Activated CD8-positive, alpha-beta memory T cell treated with anti-CD3 and anti-CD28 coated beads for 1 hour (primary cell): ENCODE measurements at places on chromosomes 5 and 9.

GRCh38 chr5:51651476-51651875, 268.2 kb downstream of the ISL1 start:
- DNase-seq: no peak

GRCh38 chr9:110746211-110746930, 77.8 kb downstream of the MUSK start:
- no peak for DNase-seq

DNA sequence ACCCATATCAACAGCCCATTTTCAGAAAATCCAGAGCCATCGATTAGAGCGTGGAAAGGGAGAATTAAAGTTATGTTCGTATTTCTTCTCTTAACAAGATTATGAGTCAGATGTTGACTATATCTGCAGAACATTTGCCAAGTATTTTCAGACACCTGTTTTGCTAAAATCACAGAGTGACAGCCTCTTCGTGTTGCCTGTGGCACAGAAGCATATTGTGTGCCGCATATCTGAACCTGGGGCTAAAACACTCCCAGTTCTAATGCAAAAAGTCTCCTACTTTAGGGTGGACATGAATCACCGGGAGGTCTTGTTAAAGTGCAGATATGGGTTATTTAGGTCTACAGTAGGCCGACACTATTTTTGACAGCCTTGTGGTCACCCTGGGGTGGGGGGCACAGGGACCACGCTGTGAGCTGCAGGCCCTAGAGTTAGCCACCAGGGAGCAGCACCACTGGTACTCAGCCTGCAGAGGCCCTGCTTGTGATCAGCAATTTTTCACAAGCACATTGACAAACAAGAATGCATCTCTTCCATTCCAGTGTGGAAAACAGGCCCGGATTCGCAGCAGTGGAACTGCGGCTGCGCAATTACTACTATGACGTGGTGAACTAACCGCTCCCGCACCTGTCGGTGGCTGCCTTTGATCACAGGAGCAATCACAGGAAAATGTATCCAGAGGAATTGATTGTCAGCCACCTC, 93.5 kb downstream of the SYK start:
- DNase-seq: no peak

DNA sequence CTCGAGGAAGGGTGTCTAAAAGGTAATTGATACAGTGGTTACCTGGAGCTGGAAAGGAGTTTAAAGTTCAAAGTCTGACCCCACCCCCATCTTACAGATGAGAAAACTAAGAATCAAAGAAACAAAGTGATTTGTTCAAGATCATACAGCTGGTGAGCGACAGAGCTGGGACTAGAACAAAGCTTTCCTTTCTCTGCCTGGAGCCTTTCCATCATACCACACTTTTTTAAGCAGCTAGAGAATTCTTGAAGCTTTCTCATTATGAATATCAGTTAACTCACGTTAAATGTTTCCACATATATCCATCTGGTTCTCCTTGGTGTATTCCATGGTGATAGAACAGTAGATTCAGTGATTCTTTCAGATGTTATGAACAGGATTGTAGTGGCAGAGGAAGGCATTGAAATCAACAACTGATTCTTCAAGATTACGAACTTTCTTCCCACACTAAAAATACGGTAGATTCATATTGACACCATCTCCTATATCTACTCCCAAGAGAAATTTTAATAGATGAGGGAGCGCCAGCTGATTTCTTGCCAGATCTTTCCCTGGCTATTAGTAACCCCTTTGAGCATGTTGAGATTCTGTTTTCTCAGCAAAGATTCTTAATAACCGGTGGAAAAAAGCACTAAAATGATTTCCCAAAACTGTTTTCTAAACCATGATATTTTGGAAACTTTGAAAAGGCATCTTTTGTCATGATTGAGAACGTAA, 233.7 kb downstream of the ADAMTSL1 start:
- no peak for DNase-seq

- no peak for DNase-seq
Measured at GRCh38 chr9:14320271-14321181, 6.6 kb upstream of the NFIB start.

GRCh38 chr5:177593511-177593910, 1.5 kb downstream of the TMED9 start:
- DNase-seq: no peak

DNA sequence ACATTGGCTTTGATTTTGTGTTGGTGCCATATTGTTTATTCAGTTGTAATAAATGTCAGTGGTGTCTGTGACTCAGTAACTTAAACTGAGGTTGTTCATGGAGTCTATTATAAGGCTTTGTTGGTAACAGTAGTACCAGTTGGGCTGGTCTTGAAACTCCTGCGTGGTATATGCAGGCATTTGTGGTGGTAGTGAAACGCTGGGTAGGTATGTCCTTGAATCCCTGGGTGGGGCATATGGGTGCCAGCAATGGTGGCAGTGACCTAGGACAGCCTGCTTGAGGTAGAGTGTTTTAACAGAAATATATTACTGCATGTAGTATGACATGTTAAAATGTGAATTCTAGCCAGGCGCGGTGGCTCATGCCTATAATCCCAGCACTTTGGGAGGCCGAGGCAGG, 1058.5 kb upstream of the SEMA6A start:
- DNase-seq: no peak

GRCh38 chr5:103313056-103313455, 54.5 kb downstream of the MACIR start:
- no peak for DNase-seq

GRCh38 chr9:108053555-108054061, 564.0 kb upstream of the KLF4 start:
- no peak for DNase-seq

DNA sequence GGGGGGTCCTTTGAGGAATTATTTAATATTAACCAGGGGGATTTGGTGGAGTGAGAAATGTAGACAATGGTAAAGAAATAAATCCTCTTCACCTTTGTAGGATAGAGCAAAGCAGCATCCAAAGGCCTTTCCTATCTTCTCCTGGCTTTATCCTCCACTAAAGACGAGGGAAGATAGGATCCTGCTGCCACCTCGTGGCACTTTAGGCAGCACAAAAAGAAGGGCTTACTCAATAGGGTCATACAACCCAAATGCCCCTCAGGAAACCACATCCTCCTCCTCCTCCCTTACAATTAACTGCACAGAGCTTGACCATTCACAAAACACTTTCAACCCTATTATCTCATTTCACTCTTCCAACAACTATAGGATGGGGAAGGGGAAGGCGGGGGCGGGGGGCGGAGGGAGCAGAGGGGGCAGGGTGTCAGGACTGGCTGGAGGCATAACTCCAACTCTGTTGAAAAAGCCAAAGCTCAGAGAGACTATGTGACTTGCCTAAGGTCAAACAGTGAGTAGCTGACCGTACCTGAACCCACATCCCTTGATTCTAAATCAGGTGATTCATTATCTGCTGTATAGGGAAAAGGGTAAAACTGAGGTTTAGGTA, 45.4 kb upstream of the MYOT start:
- no peak for DNase-seq

DNA sequence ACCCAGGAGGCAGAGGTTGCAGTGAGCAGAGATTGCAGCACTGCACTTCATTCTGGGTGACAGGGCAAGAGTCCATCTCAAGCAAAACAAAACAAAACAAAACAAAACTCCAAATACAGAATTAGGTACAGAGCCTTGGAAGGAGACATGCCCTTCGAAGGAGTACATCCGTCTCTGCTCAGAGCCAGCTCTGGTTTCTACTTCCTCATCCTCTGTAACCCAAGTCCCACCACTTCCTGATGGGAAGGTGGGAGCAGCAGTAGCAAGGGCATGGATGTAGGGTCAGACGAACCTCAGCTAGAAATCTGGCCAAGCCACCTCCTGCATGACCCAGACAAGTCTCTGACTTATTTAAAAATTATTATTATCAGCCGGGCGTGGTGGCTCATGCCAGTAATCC, 16.5 kb upstream of the STXBP1 start:
- no peak for DNase-seq

DNA sequence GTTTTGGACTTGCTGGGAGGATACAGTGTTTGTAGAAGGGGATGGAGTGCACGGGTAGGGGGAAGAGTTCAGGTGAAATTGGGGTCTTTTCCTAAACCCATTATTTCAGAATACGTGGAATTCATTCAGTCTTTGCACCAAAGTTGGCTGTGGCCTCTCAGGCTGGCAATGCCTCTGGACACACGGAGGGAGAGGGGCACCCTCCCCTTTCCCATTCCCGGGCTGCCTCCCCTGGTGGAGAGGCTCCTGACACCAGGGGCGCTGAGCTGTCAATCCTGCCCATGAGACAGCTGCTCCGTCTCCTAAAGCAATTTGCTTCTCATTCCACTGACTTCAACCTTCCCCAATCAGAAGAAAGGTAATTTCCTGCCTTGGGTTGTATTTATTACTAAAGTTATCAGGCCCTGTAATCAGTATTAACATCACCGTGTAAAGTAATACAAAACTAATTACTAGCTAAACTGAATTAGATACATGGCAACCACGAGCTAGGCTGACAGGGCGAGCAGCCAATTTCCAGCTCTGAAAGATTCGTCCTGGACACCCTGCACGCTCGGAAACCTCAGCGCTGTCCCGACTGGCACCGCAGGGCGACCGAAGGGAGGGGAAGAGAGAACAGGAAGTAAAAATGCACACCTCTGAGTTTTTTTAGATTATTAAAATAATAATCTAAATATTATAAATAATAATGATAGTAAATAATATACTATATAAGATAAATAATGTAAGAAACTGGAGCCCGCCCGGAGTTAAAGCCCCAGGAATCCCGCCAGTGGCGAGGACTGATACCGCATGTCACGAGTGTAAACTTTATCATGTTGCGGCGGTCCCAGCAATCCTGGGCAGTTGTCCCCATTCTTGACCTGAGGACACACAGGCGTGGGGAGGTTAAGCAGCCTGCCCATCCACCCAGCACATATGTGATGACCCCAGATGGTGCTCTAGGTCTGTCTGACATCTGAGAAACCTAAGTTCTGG, 6.9 kb upstream of the OLFM1 start:
- DNase-seq: no peak

GRCh38 chr5:157971571-157972216, 112.7 kb upstream of the CLINT1 start:
- no peak for DNase-seq

- no peak for DNase-seq
Measured at GRCh38 chr9:120138955-120139354, 441.0 kb downstream of the CDK5RAP2 start.

- DNase-seq: no peak
Measured at GRCh38 chr5:80565330-80565729, 4.8 kb downstream of the ANKRD34B start.

DNA sequence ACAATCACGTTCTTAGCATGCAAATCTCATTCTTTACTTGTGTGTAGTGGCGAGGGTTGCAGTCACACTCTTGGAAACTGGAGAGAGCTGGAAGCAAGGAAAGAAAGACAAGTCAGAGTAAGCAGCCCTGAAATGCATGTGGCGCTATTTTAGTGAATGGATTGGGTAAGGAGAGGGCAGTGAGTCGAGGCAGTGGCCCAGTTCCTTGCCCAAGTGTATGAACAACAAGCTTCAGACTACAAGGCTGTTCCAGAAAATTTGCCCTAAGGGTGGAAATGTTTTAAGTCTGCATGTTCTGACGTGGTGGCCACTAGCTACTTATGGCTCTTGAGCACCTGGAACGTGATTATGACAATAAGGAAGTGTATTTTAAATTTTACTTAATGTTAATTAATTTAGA, 59.4 kb upstream of the PTPN3 start:
- DNase-seq: no peak

DNA sequence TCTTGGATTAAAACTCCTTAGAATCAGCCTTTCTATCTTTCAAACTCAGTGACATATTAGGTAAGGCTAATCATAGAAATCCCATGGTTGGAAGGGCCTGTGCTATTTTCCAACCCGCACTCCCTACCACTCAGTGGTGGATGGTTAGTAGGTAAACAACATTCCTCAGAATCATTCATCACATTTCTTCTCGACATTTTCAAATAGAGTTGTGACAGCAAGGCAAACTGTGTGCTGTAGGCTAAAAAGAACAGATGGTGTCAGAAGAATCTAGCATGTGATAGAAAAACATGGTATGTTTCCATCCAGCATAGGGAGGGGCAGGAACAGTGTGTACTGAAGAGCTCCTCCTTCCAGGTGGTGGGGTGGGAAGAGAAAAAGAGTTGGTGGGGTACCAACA, 227.3 kb upstream of the NMUR2 start:
- DNase-seq: no peak

DNA sequence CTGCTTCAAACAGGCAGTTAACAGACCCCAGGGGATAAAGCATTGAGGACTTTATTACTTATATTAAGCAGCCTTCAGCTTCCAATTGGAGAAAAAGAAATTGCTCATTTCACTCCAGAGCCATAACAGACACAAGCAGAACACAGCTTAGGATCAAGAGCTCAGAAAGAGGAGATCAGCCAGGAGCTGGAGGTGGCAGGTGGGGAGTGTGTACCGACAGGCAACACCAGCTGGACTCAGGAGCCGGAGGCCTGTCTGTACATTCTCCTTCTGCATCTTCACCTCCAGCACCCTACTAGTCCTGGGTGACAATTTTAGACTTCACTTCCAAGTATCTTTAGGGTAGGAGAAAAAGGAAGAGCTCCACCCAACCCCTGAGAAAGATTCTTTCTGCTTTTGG, 35.8 kb downstream of the NRG2 start:
- no peak for DNase-seq

GRCh38 chr9:130630506-130631330, 33.7 kb upstream of the PRDM12 start:
- no peak for DNase-seq

DNA sequence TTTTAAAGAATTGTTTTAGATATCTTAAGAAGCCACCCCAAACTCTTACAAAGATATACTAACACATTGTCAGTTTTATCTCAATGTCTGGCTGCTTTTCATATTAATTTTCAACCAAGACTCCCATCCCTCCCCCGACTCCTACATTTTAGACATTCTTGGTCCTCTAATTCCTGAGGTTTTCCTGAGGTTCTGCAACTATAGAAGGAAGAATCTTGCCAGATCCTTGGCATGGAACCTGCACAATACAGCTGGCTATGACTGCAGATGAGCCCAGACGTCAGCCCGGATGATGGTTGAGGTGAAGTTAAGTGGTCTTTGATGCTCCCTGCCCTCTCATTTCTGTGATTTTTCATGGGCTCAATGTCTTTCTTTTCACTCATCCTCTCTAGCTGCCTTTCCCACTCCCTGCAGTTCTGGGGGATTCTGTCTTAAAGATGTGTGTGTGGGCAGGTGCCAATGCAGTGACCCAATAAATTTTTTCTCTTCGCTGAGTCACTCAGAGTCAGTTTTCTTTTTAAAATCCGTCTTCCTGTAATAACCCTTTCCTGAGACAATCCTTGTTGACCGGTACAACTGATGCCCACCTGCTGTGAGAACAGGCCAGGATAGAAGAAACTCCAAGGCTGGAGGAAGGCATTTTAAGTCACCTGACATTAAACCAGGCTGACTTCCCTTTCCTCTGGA, 237.8 kb upstream of the GAS1 start:
- DNase-seq: no peak

GRCh38 chr5:2333291-2333690, 418.2 kb downstream of the IRX2 start:
- no peak for DNase-seq

- no peak for DNase-seq
Measured at GRCh38 chr5:72166070-72166979, 59.0 kb downstream of the MAP1B start.

- DNase-seq: no peak
Measured at GRCh38 chr5:172773481-172774469, 2.8 kb upstream of the DUSP1 start.
